Naive thymus-derived CD4-positive, alpha-beta T cell (primary cell): ENCODE measurements at places on chromosomes 16 and 17. TPM values are rescaled to one million over a fixed set of nuclear protein-coding genes. Genes with fewer than 3 reads are reported as not detected.

The OR3A3 gene
- not detected for total RNA-seq

The GID4 gene
- total RNA-seq: 10.0 TPM

The RAP1GAP2 gene
- total RNA-seq: 95.6 TPM

The SLC47A1 gene
- not detected in 2 replicates for total RNA-seq

The ACAP1 gene
- 666 TPM for total RNA-seq

The PTGES3L gene
- total RNA-seq: 0.94 and 1.3 TPM in 2 replicates

The AARS1 gene
- 27.0 TPM for total RNA-seq

The SPIRE2 gene
- total RNA-seq: 1.2 TPM

The TMEM170A gene
- total RNA-seq: 35.9 TPM

The PARD6A gene
- 4.5 TPM for total RNA-seq

The ENPP7 gene
- total RNA-seq: not detected

The MYH1 gene
- not detected for total RNA-seq

The GRIN2A gene
- not detected in 2 replicates for total RNA-seq

The MSLN gene
- total RNA-seq: not detected

The PLD6 gene
- total RNA-seq: 8.2 and 8.7 TPM in 2 replicates

The ALDOC gene
- 40.1 TPM for total RNA-seq

The KRT24 gene
- not detected for total RNA-seq

The GNGT2 gene
- 16.9 and 18.7 TPM in 2 replicates for total RNA-seq

The CCL22 gene
- not detected for total RNA-seq

The EIF5A gene
- total RNA-seq: 473 TPM

The ABCC3 gene
- not detected in 2 replicates for total RNA-seq

The TMEM100 gene
- total RNA-seq: not detected in 2 replicates

The TNFSF13 gene
- 3.2 TPM for total RNA-seq

The SMIM36 gene
- total RNA-seq: not detected

The ABCA10 gene
- total RNA-seq: 0.80 TPM

The TEX19 gene
- not detected for total RNA-seq

The KRTAP4-1 gene
- not detected for total RNA-seq

The TMEM220 gene
- total RNA-seq: 0.65 and 1.5 TPM in 2 replicates

The PYDC1 gene
- not detected for total RNA-seq

The DLX4 gene
- total RNA-seq: 1.3 TPM

The NOD2 gene
- 4.8 TPM for total RNA-seq

The VMO1 gene
- total RNA-seq: 0.66 TPM

The TMED6 gene
- total RNA-seq: 2.0 TPM

The CLDN7 gene
- total RNA-seq: 3.8 TPM

The PRR35 gene
- not detected for total RNA-seq

The GUCY2D gene
- 0.32 TPM for total RNA-seq

The TRIM16 gene
- total RNA-seq: 6.3 TPM

The WNT3 gene
- total RNA-seq: not detected

The AHSP gene
- not detected in 2 replicates for total RNA-seq

The CEMP1 gene
- not detected for total RNA-seq

The KRT27 gene
- not detected for total RNA-seq

The TSPOAP1 gene
- total RNA-seq: 20.5 TPM

The RCVRN gene
- not detected for total RNA-seq
